Astrocyte of the spinal cord (primary cell): ENCODE measurements at places on chromosomes 12 and 14.

GRCh38 chr12:58957298-58957697 is 37.0 kb upstream of the LRIG3 start:
- no peak for DNase-seq

DNA sequence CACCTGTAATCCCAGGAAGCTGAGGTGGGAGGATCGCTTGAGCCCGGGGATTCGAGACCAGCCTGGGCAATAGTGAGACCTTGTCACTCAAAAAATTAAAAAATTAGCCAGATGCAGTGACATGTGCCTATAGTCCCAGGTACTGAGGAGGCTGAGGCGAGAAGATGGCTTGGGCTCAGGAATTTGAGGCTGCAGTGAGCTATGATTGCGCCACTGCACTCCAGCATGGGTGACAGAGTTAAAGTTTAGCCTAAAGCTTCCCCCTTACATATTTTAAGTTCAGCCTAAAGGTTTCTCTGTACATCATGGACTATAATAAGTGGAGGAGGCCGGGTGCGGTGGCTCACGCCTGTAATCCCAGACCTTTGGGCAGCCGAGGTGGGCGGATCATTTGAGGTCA is 70.1 kb downstream of the SPRING1 start:
- DNase-seq: no peak

DNA sequence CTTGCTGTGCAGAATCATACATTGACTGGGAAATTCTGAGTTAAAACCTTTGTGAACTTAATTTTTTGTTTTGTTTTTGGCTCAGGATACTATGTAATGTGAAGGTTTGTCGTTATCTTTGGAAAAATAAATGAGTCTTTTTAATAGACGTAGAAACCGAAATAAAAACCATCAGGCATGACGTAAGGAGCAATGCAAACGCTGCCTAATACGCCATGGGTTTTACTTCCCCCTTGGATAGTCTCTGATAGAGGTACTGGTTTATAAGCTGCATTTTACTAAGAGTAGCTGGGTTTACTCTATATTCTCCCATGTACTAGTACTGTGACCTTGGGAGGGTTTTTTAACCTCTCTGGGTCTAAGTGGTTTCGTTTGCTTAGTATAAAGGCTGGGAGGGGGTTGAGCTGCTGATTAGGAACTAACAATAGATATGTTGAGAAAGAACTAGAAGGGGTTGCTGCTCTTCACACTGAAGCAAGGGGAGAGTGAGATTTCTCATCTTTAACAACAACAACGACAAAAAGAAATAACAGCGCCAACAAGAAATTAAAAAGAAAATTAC is 66.8 kb upstream of the SLCO1C1 start:
- DNase-seq: no peak

- no peak for DNase-seq
Observed at GRCh38 chr14:23209651-23210423, 26.4 kb upstream of the SLC7A8 start.
